ENCODE measurements at places on chromosomes 5 and 9. TPM values are rescaled to one million over a fixed set of nuclear protein-coding genes. Genes with fewer than 3 reads are reported as not detected.

The CCL28 gene
- total RNA-seq, result 0.47 TPM

The N4BP3 gene
- 8.0 TPM for total RNA-seq

The ARHGEF37 gene
- total RNA-seq, result 1.4 TPM

The MARCHF3 gene
- total RNA-seq, result 13.3 TPM

The SPINK7 gene
- total RNA-seq, result not detected

The FCN2 gene
- total RNA-seq, result not detected

The KIF4B gene
- 0.16 TPM for total RNA-seq

The PRDM9 gene
- total RNA-seq, result not detected

The CDC42SE2 gene
- total RNA-seq, result 170 TPM
